ENCODE measurements at places on chromosomes 2 and 18.

- peak; percentile 53 for DNase-seq
Measured at GRCh38 chr18:62450546-62451410, 72.0 kb upstream of the ZCCHC2 start.

GRCh38 chr2:57160976-57161375 is 885.6 kb upstream of the VRK2 start:
- DNase-seq: no peak

GRCh38 chr2:95300450-95300849 is 3.3 kb downstream of the KCNIP3 start:
- DNase-seq: no peak

DNA sequence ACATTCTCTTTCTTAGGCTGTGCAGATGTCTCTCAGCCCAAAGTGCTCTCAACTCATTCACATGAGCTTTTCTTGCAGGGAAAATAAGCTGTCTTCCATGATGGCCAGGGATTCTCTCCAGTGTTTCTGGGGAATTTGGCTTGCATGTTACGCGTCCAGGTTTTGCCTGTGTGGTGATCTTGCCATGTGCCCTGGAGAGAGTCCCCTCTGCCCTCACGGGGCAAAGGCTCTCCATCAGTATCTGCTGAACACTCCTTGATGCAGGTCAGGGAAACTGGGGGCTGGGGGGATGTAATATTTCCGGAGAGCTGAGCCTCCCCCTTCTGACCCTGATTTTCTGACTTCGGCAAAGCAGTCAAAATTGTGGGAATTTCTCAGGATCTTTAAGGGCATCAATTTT is 87.6 kb downstream of the ACKR3 start:
- no peak for DNase-seq

- no peak for DNase-seq
Measured at GRCh38 chr18:58669731-58670378, 1.4 kb upstream of the MALT1 start.

DNA sequence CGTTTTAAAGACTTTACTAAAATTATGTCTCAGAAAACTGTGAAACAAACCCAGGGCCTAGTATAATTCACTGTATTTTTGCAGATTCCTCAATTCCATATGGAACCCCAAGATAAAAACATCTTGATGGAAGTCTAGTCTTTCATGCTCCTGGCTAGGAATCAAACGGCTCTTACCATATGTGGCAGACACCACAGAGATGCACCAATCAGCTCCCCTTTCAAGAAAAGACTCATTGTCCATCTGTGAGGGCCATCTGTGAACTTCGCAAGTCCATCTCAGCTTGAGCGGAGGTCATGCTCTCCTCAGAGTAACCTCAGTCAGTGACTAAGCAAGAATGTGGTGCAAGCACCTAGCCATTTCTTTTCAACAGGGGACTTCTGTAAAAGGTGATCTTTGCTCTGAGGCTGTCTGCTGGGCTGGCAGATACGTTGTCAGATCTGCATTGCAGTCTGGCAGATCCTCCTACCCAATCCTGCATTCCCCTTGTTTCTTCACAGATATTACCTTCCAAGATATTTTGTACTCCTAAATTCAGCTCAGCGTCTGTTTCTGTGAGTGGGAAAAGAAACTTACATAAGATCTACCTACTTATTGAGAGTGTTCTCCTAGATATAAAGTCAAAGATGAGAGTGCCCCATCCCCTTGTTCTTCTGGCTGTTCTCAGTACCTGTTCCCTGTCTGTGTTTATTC is 419.3 kb downstream of the SPAG16 start:
- DNase-seq: no peak

DNA sequence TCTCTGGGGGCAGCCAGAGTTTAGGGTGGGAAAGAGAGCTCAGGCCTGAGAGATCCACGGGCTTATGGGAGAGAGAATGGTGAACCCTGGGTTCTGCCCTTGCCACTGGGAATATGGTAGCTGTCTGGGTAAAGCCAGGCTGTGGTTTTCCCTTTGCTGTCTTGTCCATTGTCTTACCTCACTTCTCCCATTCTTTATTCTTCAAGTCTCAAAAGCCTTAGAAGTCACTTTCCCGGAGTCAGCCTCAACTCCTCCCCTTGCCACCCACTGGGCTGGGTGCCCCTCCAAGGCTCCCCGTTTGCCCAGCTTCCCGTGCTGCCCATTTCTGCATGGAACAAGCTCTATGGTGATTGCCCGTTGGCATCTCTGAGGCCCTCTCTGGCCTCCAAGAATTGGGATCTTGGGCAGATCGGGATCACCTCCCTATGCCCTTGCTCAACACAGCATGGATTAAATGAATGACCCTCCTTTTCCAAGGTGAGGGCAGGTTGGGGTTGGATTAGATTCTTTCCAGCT is 228.2 kb downstream of the HAUS1 start:
- DNase-seq: no peak

DNA sequence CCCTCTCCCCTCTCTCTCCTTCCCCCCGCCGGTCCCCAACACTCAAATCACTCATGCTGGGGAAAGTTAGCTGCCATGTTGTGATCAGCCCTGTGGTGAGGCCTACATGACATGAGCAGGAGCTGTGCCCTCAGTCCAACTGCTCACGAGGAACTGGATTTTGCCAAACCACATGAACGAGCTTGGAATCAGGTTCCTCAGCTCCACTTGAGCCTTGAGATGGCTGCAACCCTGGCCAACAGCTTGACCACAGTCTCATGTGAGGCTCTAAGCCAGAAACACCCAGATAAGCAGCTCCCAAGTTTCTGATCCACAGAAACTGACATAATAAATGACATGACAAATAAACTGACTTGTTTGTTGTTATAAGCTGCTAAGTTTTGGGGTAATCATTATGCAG is 38.4 kb downstream of the ARL4C start:
- DNase-seq: no peak

- no peak for DNase-seq
Measured at GRCh38 chr2:231102772-231103171, 22.1 kb downstream of the HTR2B start.

- peak; percentile 49 for DNase-seq
Measured at GRCh38 chr2:165902934-165903333, 50.6 kb downstream of the TTC21B start.

- DNase-seq: no peak
Measured at GRCh38 chr2:204239411-204240165, 303.0 kb downstream of the ICOS start.

DNA sequence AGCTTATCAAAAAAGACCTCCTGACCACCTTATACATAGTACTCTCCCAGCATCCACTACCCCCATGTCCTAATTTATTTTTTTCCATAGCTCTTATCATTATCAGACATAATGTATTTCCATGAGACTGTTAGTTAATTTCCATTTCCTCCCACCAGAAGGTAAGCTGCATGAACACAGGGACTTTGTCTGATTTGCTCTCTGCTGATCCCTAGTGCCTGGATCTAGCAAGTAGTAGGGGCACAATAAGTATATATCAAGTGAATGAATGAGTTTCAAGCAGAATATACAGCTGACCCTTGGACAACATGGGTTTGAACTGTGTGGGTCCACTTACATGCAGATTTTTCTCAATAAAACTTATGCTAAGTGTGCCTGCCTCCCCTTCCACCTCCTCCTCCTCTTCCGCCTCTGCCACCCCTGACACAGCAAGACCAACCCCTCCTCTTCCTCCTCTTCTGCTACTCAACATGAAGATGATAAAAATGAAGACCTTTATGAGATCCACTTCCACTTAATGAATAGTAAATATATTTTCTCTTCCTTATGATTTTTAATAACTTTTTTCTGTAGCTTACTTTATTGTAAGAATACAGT is 53.8 kb downstream of the CTAGE1 start:
- DNase-seq: no peak

GRCh38 chr18:56148373-56148772 is 490.0 kb downstream of the TXNL1 start:
- DNase-seq: no peak

GRCh38 chr18:22767653-22768052 is 165.5 kb upstream of the RBBP8 start:
- no peak for DNase-seq

DNA sequence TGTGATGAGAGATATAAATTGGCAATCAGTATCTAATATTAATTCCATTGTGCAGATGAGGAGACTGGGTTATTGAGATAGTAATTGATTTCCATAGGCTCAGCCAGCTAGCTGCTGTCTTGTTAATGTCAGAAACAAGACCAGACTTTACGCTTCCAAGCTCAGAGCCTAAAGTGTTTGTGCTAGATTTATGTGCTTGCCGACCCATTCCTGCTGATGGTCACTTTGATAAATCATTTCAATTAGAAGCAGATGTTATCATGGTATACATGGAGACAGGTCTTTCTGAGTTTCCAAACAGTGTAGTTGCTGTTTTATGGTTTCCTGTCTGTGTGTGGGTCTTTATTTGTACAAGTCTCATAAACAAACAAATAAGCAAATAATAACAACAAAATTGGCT is 92.8 kb downstream of the AQP4 start:
- no peak for DNase-seq

GRCh38 chr2:12428324-12428723 is 288.4 kb upstream of the TRIB2 start:
- no peak for DNase-seq

DNA sequence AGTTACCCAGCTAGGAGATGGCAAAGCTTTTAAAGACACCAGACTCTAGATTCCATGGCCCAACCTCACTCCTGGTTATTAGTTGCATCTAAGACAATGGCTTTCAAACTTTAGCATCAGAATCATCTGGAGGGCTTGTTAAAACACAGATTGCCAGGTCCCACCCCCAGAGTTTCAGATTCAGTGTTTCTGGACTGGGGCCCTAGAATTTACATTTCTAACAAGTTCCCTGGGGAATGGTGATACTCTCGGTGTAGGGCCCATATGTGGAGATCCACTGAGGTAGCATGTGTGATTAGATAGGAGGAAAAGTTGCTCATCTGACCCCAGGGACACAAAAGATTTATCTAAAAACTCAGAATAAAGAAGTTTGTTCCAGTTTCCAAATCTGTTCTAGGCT is 14.5 kb upstream of the TTR start:
- DNase-seq: no peak

DNA sequence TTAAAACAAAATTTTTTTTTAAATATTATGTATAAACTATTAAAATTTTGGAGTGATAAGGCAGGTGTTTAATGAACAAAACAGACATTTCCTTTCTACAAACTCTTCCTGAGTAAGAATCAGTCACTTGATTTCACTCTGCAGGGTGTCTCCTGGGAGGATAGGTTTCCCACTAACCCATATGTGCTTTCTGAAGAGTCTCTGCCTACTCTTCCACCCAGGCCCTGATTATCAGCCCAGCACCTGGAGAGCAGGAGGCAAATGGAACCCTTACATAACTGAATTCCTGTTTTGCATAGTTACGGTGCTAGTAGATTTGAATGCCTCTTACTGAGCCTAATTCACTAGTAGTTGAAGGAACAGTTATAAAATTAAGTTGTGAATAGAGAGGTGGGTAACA is 1718.6 kb downstream of the SUCLG1 start:
- DNase-seq: no peak

DNA sequence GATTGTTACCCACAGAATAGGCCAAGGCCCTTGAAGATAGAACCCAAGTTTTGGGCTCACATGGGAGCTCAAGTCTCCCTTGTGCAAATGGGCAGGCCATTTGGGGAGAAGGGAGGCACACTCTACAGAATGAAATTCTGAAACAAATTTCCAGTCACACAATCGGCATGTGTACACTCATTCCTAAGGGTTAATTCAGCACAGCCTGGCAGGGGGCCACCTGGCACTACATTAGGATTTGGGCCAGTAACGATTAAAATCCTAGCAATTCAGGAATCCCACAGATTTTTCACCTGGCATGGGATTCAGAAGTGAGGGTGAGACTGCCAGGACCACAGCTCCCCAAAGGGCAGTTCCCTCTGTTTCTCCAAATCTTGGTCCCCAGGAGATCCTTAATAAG is 46.4 kb downstream of the BMP10 start:
- no peak for DNase-seq

- DNase-seq: no peak
Measured at GRCh38 chr2:31517442-31518203, 63.1 kb downstream of the SRD5A2 start.

DNA sequence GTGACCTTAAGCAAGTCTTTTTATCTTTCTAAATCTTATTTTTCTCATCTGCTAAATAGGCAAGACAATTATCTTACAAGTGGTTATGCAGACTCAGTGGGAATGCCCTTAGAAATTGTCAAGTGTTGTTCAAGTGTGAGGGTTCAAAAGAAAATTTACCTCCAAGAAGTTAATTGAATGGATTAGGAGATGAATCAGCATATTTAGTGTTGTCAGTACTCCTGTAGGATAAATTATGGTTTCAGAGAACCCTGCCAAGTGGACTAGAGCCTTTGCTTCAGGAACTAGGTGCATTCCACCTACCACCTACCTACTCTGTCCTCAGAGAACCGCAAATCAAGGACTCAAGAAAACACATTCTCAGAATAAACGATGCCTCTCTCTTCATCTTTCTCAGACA is 69.8 kb upstream of the KCTD1 start:
- DNase-seq: no peak

GRCh38 chr2:161436411-161436810 is 20.3 kb downstream of the TBR1 start:
- DNase-seq: no peak

GRCh38 chr2:112140205-112140802 is 2.1 kb downstream of the FBLN7 start:
- no peak for DNase-seq

GRCh38 chr2:134581877-134582546 is 136.8 kb downstream of the TMEM163 start:
- no peak for DNase-seq

DNA sequence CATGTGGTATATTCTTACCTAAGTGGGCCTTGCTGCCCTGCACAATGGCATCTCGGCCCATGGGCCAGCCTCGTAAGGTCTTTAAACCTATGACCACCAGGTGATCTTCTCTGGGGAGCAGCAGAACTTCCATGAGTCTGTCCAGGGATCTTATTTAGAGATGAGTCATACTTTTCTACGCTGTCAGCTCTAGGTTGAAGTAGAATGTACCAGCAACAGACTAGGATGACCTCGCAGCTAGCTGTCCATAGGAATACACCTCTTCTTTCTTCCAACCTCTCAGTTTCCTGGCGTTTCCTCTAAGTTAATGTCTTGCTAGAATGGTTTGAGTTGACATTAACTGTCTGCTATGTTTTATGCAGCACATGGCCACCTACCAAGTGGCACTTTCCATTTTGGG is 15.6 kb upstream of the CXCR4 start:
- no peak for DNase-seq

DNA sequence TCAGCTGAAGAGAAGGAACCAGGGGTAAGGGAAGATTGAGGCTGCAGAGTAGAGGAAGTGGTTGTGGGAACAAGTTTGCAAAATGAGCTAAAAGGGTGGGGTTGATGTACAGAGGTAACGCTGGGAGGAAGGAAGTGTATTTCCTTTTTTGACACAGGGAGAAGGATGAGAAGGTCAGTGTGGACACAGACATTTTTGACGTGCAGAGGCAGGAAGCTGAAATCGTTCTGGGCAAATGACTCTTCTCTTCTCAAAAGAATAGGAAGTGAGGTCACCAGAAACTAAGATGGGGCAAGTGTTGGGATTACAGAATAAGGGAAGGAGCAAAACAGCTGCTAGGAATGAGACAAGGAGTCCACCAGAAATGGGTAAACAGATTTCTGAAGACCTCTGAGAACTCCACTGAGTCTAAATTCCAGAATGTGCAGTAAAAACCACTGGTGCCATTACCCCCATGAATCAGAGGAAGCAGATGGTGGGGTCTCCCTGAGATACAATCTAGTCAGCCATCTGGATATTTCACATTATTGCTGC is 20.0 kb upstream of the RNF149 start:
- DNase-seq: peak; percentile 94
